ENCODE measurements at places on chromosomes 12 and 14.

- no peak for DNase-seq
Observed at GRCh38 chr12:106078358-106079010, 60.3 kb downstream of the NUAK1 start.

DNA sequence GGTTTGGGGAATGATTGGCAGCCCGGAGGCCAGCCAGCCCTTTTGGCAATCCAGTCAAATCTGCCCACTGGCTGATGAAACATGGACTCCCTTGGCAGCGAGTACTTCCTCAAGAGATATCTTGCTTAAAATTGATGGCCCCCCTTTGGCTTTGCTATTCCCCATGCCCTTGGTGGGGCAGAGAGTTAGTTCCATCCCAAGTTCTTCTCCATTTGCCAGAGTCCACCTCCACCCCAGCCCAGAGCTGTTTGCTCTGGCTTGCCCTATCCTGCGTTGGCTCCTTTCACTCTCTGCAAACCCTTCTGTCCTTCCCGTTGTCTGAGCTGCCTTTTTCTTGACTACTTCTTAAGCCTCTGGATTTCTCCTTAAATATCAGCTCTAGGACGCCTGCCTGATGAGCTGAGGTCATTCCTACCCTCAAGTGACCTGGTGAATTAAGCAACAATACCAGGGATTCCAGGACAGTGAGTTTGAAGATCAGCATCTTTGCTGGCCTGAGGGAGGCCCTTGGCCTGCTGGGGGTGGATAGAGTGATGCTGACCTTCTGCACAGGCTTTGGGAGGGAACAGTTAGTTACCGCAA is 212.0 kb downstream of the CACNA1C start:
- no peak for DNase-seq

DNA sequence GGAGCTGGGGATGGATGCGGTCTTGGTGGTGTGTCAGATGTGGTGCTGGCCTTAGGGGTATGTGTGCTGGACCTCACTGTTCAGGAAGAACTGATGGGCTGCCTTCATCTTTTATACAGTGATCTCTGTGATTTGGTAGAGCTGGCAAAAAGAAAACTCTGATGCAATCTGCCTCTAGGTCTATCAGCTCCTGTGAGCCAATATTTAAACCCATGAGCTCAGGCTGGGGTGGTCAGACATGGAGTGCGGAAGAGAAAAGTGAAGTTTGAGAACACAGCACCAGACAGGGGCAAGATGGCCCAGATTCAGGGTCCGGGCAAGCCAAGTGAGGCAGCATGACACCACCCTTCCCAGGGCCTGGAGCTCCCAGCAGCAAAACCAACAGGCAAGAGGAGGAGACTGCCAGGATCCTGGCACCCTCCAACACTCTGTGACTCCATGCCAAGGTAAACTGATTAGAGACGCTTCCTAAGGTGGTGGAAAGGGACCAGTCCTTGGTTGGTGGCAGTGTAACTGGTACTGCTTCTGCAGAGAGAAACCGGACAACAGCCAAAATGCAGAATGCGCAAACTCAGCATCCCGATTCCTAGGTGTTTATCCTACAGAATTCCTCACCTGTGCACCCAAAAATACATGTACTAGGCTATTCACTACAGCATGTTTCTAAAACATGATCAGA is 82.3 kb downstream of the CHGA start:
- DNase-seq = no peak

DNA sequence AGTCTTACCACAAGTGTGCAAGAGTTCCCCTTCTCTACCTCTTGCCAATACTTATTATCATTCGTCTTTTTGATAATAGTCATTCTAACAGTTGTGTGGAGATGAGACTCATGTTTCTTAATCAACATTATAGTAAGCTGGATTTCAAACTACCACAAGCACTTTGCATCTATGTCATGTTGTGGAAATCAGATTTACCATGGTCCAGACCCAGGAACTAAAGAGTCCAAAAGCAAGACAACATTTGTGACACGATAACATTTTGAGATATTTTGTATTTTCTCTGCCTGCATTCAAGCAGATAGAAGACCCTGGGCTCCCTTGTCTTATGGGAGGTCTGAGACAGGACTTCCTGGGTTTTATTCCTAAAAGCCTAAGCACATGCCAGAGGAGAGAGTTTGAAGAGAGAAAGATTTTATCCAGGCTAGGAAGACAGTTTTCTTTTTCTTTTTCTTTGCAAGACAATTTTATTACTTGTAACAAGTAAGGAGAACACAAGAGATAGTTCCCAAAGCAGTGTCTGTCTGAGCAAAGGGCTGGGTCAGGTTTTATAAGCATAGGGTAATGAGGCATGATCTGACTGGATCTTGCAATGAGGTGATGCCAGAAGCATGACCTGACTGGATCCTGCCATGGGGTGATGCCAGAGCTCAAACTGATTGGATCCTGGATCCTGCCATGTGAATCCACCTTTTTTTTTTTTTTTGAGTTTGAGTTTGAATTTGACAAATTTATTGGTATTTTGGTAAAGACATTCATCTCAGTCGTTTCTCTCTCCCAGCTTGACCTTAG is 180.5 kb upstream of the HMGA2 start:
- no peak for DNase-seq

GRCh38 chr12:106769078-106769477 is 5.4 kb upstream of the RIC8B start:
- no peak for DNase-seq

- DNase-seq = no peak
Observed at GRCh38 chr12:122872815-122873361, 23.0 kb downstream of the VPS37B start.

DNA sequence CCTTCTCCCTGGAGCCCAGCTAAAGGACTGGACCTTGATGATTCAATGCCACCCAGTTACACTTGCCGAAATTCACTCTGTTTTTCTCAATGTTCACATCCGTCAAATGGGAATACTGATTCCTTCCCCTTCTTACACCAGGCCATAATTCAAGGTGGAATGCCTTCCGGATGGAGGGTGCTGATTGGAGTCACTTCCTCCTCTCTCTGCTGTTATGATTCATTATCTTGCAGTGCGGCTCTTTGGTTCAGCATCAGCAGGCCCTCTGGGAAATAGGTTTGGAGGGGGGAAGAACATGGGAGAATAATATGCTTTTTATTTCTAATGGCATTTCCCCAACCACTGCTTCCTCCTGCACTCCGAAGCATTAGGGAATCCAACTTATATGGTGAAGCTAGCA is 390.6 kb upstream of the TBX3 start:
- no peak for DNase-seq
